ENCODE measurements at places on chromosomes 7 and 10.

GRCh38 chr10:102242118-102242485 lies 790 bp upstream of the PITX3 start:
- no peak for DNase-seq

GRCh38 chr7:112025556-112025955 lies 180.6 kb downstream of the DOCK4 start:
- no peak for DNase-seq

- DNase-seq, result no peak
These were observed 328.2 kb upstream of the MAGI2 start for GRCh38 chr7:79781716-79782115.

DNA sequence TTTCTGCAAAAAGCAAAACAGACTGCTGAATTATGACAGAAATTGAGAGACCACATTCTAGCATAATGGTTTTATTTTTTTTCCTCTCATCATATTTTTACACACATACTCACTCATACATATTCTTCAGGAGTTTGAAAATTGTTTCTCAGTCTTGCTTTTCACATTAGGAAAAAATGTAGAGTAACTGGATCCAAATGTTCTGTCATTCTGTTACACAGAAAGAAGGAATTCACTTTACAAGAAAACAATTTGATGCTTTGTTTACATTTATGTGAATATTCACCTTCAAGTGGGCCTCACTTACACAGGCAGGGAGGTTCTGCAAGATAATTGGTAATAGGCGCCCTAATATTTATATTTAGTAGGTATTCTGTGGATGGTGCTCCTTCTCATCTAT lies 82.0 kb downstream of the ARL4A start:
- peak; percentile 38 for DNase-seq

GRCh38 chr7:156166692-156167416 lies 354.6 kb upstream of the SHH start:
- no peak for DNase-seq

GRCh38 chr7:21454906-21455305 lies 27.0 kb downstream of the SP4 start:
- DNase-seq, result no peak

GRCh38 chr10:133161486-133162109 lies 1.6 kb downstream of the KNDC1 start:
- DNase-seq, result no peak

GRCh38 chr10:3714967-3715366 lies 70.0 kb downstream of the KLF6 start:
- no peak for DNase-seq

- DNase-seq, result no peak
These were observed 200.8 kb upstream of the PPP2R2D start for GRCh38 chr10:131700032-131700431.

DNA sequence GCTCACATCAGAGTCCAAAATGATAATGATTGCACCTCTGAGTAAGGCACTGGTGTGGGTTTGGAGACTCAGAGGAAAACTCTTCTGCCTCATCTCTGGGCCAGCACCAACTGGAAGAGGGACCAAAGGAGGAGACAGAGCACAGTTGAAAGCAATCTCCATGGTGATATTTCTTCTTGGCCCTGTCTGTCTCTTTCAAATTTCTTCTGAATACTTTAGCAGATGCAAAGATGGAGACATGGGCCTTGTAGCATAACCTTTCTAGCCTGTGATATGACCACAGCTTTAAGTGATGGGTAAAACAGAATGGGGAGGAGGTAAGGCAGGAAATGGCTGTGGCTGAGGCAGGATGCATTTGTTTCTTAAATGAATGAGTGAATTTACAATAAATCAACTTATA lies 12.2 kb upstream of the GIMAP7 start:
- DNase-seq, result no peak

GRCh38 chr7:28329661-28330363 lies 82.5 kb upstream of the CREB5 start:
- peak; percentile 6 for DNase-seq

GRCh38 chr10:89346405-89347254 lies 18.8 kb downstream of the IFIT3 start:
- peak; percentile 80 for DNase-seq

- DNase-seq, result no peak
These were observed 235.0 kb upstream of the CSTF2T start for GRCh38 chr10:51934373-51934772.

DNA sequence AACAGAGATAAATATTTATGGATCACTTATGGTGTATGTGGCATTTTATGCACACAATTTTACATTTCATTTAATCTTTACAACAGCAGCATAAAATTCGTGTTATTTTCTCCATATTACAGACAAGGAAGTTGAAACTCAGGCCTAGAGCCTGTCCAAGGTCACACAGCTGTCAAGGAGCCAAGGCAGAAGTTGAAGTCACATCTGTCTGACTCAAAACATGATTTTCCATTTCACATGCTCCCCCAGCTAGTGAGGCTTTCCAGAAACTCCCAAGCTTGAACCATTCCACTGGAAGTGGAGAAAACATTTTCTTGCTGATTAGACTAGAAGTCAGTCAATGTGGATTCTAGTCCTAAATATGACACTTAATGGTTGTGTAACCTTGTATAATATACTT lies 110.5 kb downstream of the HECTD2 start:
- DNase-seq, result no peak

DNA sequence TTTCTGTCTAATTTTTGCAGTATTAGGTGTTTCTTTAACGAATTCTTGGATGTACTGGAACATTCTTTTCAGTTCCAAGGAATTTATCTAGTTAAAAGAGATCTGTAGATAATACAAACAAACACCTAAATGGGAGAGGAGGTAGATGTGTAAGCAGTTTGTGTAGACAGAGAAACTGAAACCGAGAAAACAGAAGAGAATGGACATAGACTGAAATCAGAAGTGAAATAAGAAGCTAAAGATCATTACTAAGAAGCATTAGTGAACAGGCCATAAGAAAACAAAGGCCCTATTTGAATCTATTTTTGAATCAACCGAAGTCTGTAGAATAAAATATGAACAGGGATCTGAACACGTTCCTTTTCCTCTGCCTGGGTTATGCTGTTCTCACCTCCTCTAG lies 26.5 kb upstream of the TMEM229A start:
- DNase-seq, result no peak

- DNase-seq, result peak; percentile 73
These were observed 1.1 kb downstream of the TRIM8 start for GRCh38 chr10:102645388-102645740.

DNA sequence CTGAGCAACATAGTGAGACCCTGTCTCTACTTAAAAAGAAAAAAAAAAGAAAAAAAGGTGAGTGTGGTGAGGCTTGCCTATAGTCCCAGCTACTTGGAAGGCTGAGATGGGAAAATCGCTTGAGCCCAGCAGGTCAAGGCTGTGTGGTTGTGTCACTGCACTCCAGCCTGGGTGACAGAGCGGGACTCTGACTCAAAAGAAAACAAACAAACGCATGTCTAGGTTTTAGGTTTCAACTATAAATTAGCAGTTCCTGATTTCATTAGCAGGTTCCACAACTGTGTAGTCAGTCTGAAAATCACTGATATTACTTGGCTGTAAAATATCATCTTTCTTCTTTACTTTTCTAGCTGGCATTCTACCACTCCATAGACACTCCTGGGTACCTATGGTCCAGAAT lies 155.7 kb upstream of the HGF start:
- no peak for DNase-seq

DNA sequence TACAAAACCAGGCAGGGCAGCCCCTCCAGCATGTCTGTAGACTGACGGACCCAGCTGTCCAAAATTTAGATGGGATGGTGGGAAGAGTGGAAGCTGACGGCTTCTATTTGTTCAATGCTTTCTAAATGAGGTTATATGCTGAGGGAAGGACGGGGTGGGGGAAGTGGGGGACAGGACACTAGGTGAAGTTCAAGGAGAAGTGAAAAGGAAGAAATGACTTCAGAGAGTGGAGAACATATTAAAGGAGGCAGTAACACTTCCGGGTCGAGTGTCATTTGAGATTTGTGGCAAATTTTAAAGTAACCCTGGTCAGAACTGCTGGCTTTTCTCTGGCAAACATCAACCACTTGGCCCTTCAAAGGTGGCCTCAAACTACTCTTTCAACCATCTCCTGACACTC lies 9.4 kb downstream of the PIP4K2A start:
- no peak for DNase-seq

- DNase-seq, result no peak
These were observed 66.6 kb upstream of the NOBOX start for GRCh38 chr7:144470078-144470477.

GRCh38 chr7:152341039-152341913 lies 94.5 kb downstream of the KMT2C start:
- peak; percentile 72 for DNase-seq

DNA sequence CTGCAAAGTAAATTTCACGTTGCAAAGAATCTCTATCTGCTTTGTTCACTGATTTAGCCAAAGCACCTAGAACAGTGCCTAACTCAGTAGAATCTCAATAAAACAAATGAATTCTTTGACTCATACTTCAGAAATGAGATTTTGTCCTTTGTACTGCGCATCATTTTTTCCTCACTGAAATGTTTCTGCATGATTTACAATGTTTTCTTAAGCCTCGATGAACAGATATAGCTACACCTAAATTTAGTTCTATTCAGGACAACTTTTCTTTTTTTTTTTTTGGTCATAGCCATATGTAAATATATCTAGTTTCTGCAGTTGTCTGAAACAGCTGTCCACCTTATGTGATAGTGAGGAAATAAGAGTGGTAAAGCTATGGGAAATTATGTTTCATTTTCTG lies 15.3 kb downstream of the GNAT3 start:
- peak; percentile 77 for DNase-seq
